T-cell (primary cell): ENCODE measurements at places on chromosomes 16 and 17.

DNA sequence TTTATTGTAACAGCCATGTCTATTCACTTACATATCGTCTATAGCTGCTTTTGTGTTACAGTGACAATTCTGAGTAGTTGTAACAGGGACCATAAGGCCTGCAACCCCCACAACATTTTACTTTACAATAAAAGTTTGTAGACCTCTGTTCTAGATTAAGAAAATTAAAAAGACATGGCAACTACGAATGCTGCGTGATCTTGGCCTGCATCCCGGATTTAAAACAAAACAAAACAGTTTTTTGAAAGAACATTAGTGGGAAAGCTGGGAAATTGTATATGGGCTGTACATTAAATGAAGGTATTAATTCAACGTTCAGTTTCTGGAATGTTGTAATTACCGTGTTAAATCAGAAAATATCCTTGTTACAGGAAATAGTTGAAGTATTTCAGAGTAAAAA, 64.1 kb downstream of the RMI2 start:
- no peak for DNase-seq

DNA sequence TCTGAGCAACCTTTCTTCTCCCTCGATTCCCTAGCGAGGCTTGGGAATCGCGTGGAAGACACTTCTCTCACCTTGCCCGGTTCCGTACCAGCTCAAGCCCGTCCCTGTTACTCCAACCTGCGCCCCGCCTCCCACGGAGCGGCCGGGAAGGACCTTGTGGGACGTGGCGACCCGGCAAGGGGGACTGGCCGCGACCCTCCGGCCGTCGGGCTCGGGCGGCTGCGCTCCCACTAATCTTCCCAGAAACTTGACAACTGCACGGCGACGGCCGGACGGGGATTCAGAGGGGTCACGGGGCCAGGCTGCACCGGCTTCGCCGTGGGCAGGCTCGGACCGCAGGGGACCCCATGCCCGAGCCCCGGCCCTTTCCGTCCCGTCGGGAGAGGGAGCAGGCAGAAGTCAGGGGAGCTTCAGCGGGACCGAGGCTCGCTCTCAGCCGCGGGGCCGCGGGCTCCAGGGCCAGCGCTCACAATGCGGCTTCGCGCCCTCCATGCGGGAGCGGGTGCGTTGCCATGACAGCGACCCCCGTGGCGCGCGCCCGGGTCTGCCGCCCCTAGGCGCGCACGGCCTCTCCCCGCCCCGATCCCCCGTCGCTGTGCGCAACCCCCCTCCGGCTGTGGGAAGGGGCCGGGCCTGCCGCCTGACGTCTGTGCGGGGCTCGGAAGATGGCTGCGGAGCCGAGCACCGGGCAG, at the start of gene SGSM2:
Gene SGSM2 (plus strand): TSS at position 650 of the 692 bp plus-strand sequence. CDS start 188 bp downstream, outside the sequence.
- DNase-seq: peak; percentile 72

GRCh38 chr16:53457670-53458069, 23.4 kb downstream of the RBL2 start:
- DNase-seq: peak; percentile 87

GRCh38 chr16:58435779-58436178, 43.5 kb downstream of the GINS3 start:
- DNase-seq: no peak

- no peak for DNase-seq
Observed at GRCh38 chr17:30041551-30041950, 75.1 kb upstream of the NSRP1 start.

DNA sequence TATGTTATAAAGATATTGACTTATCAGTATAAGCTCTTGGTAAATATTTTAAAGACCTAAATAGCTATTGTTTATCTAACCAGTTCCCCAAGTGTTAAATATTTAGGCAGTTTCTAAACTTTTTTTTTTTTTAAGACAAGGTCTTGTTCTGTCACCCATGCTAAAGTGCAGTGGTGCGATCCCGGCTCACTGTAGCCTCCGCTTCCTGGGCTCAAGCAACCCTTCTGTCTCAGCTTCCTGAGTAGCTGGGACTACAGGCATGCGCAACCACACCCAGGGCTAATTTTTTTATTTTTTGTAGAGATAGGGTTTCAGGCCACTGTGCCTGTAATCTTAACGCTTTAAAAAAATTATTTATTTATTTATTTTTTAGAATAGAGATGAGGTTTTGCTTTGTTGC, 43.5 kb downstream of the SNX29 start:
- no peak for DNase-seq

GRCh38 chr16:80751167-80751566, 53.2 kb downstream of the CDYL2 start:
- no peak for DNase-seq

DNA sequence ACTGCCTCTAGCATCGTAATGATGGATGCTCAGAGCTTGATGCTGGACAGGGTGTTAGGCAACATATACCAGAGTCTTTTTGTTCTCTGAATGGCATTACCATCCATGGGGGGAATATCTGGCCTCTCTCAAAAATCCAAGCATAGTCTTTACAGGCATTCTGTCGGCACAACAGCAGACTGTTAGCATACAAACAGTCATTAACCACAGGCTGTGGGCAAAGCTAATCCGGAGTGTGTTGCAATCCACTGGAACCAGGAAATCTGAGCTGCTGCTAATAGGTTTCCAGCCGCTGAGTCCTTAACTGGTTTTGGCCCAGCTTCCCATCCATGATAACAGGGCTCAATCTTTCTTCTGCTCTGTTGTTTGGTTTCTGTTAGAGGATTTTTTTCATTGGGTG, 371.9 kb downstream of the HS3ST3B1 start:
- DNase-seq: no peak

- DNase-seq: no peak
Observed at GRCh38 chr16:27152121-27152520, 51.2 kb upstream of the KDM8 start.

DNA sequence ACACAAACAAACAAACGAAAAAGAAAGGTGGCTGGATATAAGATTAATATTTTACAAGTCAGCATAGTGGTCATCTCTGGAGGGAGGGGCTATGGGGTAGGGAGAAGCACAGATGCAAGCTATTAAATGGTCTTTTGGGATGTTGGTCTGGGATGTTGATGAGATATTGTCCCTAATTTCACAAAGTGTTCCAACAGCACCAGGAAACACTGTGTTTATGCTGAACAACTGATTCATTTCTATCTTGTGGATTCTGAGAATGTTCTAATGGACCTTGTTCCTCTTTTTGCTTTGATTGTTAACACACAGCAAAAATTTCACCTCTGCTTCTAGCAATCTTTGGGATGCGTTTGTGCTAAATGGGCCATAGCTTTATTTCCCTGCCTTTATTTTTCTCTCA, 9.7 kb downstream of the PECAM1 start:
- DNase-seq: no peak

DNA sequence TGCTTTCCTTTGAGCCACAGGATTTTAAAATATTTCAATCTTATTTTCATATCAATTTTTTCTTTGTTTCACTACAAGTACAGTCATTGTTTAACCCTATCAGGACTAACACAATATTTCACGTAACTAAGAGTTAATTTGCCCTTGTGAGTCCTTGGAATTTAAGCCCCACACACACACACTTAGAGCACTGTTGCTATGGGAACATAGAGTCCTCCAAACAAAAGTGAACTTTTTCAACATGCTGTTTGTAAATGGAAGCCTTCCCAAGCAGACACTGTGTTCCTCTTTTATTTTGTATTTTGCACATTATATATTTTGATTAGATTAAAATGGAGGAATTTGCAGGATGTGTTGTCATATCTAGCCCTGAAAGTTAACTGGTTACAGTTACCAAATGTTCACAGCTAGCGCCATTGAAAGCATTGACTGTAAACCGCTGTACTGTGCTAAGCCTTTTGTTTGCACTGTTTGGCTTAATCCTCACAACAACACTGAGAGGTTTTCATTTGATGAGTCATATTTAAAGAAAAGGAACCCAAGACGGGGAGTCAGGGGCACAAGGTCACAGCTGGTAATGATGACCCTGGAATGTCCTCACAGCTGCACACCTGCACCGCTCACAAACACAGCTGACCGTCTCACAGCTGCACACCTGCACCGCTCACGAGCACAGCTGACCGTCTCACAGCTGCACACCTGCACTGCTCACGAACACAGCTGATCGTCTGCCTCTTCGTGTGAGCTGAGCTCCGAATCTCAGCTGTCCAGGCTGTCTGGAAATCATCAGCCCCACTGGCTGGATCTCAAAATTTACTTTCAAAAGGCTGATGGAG, 6.3 kb downstream of the HSBP1 start:
- no peak for DNase-seq

DNA sequence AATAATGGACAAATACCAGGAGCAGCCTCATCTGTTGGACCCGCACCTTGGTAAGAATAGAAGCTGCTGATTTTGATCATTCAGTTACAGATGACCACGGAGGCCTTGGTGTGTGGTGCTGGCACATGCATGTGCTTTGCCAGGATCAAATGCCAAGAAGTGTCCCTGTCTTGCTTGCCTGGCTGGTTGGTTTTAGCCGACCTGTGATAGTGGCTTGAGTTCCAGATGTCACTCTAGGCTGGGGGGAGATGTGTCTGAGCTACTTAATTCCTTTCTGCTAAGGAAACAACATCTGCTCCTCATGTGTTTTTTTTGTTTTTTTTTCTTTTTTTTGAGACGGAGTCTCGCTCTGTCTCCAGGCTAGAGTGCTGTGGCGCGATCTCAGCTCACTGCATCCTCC, 4.3 kb downstream of the TBCD start:
- no peak for DNase-seq

GRCh38 chr16:85057948-85058347, 30.4 kb downstream of the KIAA0513 start:
- no peak for DNase-seq

- DNase-seq: no peak
Observed at GRCh38 chr17:10702574-10702973, 5.2 kb downstream of the ADPRM start.

GRCh38 chr16:2792940-2793339, 5.3 kb upstream of the PRSS41 start:
- no peak for DNase-seq

GRCh38 chr17:55325406-55325805, 60.6 kb downstream of the HLF start:
- DNase-seq: no peak

GRCh38 chr16:4610011-4611005, 4.4 kb downstream of the UBALD1 start:
- no peak for DNase-seq

DNA sequence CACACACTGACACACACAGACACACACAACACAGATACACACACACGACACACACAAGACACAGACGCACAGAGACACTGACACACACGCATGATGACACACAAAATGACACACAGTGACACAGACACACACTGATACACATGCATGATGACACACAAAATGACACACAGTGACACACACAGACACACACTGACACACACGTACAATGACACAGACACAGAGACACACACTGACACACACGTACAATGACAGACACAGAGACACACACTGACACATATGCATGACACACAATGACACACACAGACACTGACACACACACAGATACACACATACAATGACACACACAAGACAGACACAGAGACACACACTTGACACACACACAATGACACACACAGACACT, 10.3 kb downstream of the CACNG1 start:
- DNase-seq: no peak

DNA sequence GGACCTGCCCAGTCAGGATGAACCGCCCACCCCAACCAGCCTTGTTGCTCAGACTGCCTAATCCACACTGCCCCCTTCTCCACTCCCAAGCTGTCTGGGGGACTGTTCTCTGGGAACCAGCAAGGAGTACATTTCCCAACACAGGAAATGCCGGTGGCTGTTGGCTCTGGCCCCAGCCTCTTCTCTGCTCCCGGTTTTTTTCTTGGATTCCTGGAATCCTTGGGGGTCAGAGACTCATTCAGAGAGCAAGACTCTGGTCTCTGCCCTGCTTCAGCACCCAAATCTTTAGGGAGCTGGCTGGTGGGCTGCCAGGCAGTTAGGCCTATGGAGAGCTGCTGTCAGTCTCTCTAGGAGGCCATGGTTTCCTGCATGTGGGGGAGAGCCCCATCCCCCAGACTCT, 10.8 kb upstream of the MTMR4 start:
- DNase-seq: no peak

DNA sequence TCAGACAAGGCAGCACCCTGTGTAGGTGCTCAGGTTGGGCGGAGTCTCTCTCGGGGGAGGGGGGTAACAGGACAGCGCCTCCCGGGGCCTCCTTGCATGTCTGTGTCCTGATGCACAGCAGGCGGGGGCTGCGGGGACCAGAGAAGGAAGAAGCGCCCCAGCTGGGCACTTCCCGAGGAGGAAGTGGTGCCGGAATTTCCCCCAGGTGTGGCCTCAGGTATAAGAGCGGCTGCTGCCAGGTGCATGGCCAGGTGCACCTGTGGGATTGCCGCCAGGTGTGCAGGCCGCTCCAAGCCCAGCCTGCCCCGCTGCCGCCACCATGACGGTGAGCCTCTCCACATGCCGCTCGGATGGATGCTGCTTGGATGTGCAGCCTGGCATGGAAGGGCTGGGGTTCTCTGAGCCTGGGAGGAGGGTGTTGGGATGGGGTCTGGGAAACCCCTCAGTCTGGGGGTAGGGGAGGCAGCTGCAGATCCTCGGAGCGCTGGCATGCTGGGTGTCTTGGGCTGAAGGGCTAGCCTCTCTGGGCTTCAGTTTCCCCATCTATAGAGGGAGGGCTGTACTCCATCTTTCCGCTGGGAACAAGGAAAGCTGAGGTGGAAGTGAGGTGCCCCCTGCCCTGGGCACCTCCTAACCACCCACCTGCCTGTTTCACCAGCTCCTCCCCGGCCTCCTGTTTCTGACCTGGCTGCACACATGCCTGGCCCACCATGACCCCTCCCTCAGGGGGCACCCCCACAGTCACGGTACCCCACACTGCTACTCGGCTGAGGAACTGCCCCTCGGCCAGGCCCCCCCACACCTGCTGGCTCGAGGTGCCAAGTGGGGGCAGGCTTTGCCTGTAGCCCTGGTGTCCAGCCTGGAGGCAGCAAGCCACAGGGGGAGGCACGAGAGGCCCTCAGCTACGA, at the start of gene IL17C:
Gene IL17C (plus strand): TSS at position 250 of the 908 bp plus-strand sequence. CDS start 70 bp downstream, at position 320.
- no peak for DNase-seq

DNA sequence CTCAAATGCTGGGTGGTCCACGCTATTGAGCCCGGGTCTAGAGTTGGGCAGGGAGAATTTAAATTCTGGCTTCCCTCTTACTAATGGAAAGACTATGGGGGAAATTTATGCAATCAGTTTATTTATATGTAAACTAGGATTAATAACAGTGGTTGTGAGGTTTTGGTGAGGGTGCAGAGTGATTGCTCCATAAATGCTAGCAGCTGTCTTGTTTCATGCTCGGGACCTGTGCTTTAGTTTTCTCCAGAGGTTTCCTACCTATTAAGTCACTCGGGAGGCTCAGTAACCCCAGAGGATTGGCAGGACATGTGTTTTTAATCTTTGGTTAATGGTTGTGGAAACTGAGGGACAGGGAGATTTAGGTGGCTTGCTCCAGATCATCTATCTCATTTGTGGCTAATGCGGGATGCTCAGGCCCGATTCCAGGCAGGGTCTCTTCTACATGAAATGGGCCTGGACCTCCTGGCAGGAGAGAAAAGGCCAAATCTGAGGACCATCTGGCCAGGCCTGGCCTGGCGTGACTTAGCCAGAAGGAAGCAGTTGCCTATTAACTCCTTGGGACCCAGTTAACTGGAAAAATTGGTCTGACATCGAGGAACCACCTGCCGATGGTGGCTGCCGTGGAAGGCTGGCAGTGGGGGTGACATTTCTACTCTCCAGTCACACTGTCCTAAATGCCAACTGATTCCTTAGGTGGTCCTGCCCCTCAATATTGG, 2.1 kb downstream of the PRCD start:
- DNase-seq: no peak

GRCh38 chr17:3554440-3554839, 3.2 kb downstream of the TRPV3 start:
- DNase-seq: no peak

GRCh38 chr16:75402821-75403475, 30.4 kb downstream of the CFDP1 start:
- DNase-seq: no peak
